ENCODE measurements at places on chromosomes 12 and 14.

DNA sequence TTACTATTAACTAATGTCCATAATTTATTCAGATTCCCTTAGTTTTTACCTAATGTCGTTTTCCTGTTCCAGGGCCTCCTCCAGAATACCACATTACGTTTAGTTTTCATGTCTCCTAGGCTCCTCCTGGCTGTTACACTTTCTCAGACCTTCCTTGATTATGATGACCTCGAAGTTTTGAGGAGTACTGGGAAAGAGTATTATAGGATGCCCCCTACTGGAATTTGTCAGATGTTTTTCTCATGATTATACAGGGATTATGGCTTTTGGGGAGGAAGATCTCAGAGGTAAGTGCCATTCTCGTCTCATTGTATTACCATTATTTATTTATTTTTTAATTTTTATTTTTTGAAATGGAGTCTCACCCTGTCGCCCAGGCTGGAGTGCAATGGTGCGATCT lies 17.7 kb upstream of the C1S start:
- peak; percentile 27 for DNase-seq

- DNase-seq, result no peak
Observed at GRCh38 chr14:69483765-69484443, 624 bp upstream of the PLEKHD1 start.

DNA sequence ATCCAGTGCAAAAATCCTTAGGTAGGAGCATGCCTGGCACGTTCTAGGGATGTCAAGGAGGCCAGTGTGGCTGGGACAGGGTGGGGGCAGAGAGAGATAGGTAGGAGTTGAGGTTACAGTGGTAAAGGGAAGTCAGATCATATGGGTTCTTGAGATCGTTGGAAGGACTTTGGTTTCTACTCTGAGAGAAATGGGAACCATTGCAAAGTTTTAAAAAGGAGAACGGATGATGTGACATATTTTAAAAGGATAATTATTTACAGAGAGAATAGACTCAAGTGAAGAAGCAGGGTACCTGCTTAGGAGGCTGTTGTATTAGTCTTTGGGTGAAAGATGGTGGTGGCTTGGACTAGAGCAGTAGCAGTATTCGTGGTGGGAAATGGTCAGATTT lies 47.6 kb upstream of the ATP2B1 start:
- DNase-seq, result no peak

DNA sequence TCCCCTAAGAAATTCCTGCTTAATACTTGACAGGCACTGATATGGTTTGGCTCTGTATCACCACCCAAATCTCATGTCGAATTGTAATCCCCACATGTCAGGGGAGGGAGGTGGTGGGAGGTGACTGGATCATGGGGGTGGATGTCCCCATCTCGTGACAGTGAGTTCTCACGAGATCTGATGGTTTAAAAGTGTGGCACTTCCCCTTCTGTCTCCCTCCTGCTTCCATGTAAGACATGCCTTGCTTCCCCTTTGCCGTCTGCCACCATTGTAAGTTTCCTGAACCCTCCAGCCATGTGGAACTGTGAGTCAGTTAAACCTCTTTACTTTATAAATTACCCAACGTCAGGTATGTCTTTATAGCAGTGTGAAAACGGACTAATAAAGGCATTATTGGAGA lies 198.0 kb downstream of the FOXN3 start:
- DNase-seq, result no peak

DNA sequence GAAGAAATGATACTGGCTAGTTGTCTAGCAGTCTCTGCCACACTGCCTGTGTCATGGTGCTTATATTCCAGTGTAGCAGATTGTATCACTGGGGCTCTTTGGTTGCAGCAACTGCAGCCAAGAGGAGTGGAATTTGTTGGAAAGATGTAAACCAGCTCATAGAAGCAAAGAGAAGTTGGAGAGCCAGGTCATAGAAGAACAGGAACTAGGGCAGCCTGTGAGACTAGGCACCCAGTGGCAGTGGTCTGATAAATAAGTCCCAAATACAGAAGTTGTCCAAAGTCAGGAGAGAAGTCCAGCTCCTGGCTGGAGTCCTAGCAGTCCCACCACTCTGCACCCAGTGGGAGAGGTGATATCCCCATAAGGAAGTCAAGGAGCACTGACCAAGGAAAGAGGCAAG lies 172.5 kb upstream of the ARID2 start:
- DNase-seq, result no peak

GRCh38 chr14:23864259-23864658 lies 89.3 kb upstream of the DHRS4 start:
- DNase-seq, result no peak

DNA sequence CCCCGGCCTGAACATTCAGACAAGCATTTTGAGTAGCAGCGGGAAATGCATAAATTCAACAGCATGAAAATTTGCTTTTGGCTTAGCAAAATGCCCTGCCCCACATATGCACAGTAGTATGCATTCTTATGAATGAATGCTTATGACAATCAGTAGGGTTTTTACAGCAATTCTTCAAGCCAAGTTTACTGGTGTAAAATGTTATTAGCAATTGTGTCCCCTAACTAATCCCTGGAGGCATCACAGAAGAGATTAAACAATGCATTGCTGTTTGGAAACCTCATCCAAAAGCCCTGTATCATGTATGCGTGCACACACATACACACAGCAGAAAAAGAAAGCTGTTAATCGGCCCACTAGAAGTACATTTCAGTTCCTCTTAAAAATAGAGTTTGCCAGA lies 406.5 kb downstream of the LRIG3 start:
- no peak for DNase-seq

- no peak for DNase-seq
Observed at GRCh38 chr12:50101663-50102062, 2.1 kb upstream of the GPD1 start.

DNA sequence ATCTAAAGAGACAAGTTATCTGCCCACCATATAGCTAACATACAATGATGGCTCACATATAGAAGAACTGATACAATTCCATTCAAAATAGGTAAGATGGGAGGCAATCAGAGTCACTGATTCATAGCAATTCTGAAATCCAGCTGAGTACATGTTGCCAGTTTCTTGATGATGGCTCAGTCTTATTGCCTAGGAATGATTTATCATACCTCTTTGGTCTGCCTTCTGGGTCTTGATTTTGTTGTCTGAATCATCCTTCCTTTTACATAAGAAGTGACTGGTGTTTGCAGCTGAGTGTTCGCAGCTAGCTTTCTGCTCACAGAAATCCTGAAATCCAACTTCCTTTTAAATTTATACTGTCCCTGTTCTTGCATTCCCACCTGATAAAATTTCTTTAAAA lies 463.2 kb upstream of the MGAT4C start:
- no peak for DNase-seq

GRCh38 chr12:122850048-122850445 lies 14.8 kb downstream of the HIP1R start:
- no peak for DNase-seq

DNA sequence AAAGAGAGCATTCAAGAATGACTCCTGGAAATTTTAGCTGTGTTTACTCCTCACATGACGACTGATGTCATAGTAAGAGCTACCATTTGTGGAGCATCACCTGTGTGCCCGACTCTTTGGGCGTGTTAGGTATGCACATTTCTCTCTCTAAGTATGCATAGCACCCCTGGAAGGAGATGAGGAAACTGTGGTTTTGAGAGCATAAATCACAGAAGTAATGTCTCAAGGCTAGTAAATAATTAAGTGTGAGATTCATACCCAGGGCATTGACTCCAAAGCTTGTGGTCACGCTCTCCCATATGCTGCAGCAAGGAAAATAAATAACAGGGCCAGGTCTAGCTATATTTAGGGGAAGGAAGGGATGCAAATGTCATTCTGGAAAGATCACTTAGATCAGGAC lies 216.1 kb downstream of the SLC15A4 start:
- DNase-seq, result no peak

- DNase-seq, result no peak
Observed at GRCh38 chr14:26187996-26188620, 409.7 kb downstream of the NOVA1 start.

- DNase-seq, result no peak
Observed at GRCh38 chr12:119296535-119296934, 38.0 kb upstream of the CCDC60 start.

DNA sequence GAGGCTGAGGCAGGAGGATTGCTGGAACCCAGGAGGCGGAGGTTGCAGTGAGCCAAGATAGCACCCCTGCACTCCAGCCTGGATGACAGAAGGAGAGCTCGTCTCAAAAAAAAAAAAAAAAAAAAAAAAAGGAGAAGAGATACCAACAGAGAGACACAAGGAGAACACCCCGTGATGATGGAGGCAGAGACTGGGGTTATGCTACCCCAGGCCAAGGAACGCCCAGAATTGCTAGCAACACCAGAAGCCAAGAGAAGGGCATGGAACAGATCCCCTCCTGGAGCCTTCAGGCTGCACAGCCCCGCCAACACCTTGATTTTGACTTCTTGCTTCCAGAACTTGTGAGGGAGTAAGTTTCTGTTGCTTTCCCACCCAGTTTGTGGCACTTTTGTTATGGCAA lies 148.0 kb upstream of the FOXN3 start:
- no peak for DNase-seq

DNA sequence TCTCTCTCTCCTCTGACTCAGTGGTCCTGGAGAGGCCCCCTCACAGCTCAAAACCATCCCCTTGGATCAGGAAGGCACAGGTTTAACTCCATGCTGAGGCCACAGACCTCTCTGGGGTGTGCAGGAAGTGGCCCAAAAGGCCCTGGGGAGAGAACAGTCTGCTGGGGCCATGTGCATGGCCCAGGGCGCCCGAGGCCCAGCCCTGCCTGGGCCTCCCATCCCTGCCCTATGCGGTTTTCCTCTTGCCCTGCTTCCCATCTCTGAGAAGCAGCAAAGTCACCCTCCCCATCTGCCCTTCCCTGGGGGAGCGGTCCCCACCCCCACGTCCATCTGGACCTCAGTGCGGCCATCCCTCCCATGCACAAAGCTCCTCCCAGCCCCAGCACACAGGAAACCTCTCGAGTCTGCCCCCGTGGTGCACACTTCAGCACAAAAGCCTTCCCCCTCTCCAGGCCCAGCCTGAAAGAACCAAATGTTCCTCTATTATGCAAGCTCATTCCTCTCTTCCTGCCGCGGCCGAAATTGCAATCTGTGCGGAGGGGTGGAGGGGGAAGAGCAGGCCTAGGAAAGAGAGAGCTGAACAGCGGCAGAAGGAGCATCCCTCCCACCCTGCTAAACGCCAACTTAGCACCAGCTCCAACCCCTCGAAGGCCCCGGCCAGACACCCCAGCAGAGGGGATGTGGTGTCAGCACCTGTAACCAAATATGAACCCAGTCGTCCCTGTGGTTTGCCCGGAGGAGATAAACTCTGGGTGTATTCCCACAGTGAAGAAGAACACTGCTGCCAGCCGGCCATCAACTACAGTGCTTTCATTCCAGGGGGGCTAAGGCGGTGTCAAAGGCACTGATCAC lies 108.5 kb downstream of the SCARB1 start:
- peak; percentile 8 for DNase-seq

GRCh38 chr14:65949711-65950516 lies 536.3 kb upstream of the CCDC196 start:
- peak; percentile 30 for DNase-seq

DNA sequence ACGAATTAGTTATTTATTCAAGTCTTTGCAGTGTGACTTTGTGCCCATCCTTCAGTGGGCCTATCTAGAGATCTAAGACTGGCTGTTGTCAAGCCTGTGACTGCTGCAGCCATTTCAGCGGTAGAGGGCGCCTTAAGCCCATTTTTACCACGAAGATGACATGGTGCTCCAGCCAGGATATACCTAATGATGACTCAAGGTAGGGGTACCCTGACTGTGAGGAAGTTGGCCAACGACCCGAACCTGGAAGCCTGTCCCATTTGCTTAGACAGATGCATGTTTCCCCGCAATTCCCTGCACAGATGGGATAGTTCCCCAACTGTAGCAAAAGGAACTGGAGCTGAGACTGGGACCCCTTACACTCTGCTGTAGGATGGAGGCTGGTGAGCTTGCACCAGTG lies 41.3 kb downstream of the RAB3IP start:
- DNase-seq, result no peak

GRCh38 chr12:80195074-80195726 lies 95.9 kb downstream of the OTOGL start:
- no peak for DNase-seq
